Activated CD4-positive, alpha-beta T cell treated with anti-CD3 and anti-CD28 coated beads, Interleukin-2, amount 10 ng/mL, durations not matched to agents 7 days and 5 days (primary cell): ENCODE measurements at places on chromosomes 12 and 14. TPM values are rescaled to one million over a fixed set of nuclear protein-coding genes. Genes with fewer than 3 reads are reported as not detected.

DNA sequence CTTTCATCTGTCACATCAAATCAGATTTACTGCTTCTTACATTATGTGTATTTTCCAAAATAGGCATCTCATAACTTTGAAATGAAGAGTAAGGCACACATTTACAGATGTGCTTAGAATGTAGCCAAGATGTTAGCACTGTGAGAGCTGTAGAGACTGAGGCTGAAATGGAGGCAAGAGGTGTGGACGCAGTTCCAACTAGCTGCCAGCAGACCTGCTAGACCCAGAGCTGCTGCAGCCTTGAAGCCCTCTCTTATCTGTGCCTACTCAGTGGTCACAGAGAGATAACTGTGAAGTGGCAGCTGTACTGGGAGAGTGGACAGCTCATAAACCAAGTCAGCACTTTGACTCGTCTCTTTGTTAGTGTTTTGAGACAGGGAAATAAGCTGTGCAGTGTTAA, 470.9 kb downstream of the CCER1 start:
- DNase-seq = no peak

- peak; percentile 34 for DNase-seq
These were observed 58.1 kb upstream of the CCND2 start for GRCh38 chr12:4215229-4216186.

GRCh38 chr14:75084513-75084912, 15.1 kb downstream of the ZC2HC1C start:
- DNase-seq = no peak

GRCh38 chr12:113318900-113319628, 15.8 kb downstream of the SLC8B1 start:
- no peak for DNase-seq

The NFE2 gene
- not detected for total RNA-seq

The KRT77 gene
- total RNA-seq = not detected

The PPP2R5E gene
- 49.6 TPM for total RNA-seq

The SSTR1 gene
- total RNA-seq = not detected

The DHRS4L2 gene
- total RNA-seq = 22.5 TPM
